GM12891 (cell line): ENCODE measurements at places on chromosomes 7 and 10.

- no peak for DNase-seq
These were observed 34.2 kb downstream of the PUS7 start for GRCh38 chr7:105487579-105488571.

GRCh38 chr10:58210160-58210559 is 57.5 kb downstream of the IPMK start:
- DNase-seq = no peak

GRCh38 chr10:13219685-13220670 is 14.2 kb downstream of the UCMA start:
- DNase-seq = no peak

GRCh38 chr7:742791-743190 is 15.7 kb upstream of the PRKAR1B start:
- DNase-seq = no peak

- no peak for DNase-seq
These were observed 287.0 kb downstream of the TCF7L2 start for GRCh38 chr10:113236998-113237397.

GRCh38 chr7:8200316-8200715 is 61.7 kb downstream of the ICA1 start:
- no peak for DNase-seq

DNA sequence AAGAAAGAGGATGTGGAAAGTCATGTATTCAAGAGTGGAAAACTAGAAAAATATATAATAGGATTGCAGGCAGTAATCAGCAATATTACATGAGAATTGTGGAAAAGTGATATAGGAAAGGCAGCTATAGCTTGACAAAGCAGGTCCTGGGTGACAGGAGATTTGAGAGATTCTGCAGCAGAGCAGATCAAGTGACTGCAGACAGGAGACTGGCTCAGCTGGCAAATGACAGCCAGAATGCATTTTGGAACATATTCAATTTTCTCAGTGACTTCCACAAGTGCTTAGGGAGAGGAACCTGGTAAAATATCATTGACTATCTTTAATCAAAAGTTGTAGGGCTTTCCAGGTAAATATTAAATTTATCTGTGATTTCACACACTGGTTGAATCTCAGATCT is 260.5 kb upstream of the CACNA2D1 start:
- DNase-seq = no peak

DNA sequence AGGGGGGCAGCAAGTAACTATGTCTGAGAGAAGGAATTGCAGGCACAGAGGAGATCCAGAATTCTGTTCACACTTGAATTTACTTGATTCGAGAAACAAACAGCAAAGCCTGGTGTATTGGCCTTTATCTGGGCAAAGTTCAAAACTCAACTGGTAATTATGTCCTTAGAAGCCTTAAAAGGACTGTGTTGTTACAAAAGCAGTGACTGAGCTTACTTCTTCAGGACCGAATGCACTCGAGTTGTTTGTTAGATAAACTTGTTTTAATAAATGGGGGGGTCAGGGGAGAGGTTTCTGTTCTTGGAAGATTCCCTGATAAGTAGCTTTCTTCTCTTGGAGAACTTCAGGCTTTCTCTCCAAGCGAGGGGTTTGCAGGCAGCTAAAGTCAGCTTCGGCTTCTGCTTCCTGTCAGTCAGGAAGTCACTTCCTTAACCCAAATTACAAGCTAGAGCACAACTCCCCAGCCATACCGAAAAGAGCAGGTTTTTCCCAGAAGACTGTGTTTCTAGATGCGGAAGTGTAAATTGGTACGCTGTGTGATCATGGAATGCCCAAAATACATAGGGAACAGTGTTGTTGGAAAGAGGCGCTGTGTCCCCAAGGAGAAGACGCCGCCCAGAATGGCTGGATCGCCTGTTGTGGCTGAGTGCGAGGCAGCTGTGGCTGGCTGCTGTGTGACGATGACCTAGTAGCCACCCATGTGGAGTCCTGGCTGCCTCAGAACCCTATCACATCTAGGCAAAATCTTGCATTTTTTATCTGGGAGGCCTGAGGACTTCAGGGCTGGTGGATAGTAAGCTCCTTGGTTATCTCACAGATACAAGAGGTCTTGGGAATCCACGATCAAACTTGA is 110.4 kb downstream of the TCF7L2 start:
- DNase-seq = no peak

DNA sequence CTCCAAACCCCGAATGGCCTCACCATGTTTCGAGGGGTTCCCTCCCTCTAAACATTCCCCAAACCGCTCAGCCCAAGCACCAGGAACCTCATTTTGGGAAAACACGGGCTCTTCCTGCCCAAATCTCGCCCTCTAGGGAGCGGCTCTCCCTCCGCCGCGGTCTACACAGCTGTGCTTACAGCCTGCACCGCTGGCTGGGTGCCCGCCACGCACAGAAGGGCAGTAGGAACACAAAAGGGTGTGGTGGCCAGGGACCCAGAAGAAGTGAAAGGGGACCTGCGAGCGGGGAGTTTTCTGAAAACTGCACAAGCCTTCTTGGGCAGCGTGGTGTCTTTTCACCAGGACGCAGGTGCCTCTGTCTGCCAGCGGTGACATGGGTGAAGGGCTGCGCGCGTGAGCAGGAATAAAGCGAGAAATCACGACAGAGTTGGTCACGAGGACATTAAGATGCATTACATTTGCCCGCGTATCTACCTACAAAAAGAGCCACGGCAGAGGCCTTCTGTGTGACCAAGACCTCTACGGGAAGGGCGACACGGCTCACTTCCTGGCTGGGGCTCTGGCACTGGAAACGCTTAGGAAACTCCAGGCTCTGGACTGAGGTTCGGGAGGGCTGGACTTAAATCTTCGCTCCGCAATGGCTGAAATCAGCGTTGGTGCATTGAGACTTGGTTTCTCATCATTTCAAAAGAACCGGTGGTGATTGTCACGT is 171.7 kb downstream of the LSM5 start:
- no peak for DNase-seq

GRCh38 chr7:145105561-145105960 is 269.7 kb upstream of the TPK1 start:
- no peak for DNase-seq

- DNase-seq = no peak
These were observed 337.8 kb downstream of the PARD3 start for GRCh38 chr10:34477249-34477648.

- no peak for DNase-seq
These were observed 48.9 kb upstream of the HELLS start for GRCh38 chr10:94496646-94497045.

DNA sequence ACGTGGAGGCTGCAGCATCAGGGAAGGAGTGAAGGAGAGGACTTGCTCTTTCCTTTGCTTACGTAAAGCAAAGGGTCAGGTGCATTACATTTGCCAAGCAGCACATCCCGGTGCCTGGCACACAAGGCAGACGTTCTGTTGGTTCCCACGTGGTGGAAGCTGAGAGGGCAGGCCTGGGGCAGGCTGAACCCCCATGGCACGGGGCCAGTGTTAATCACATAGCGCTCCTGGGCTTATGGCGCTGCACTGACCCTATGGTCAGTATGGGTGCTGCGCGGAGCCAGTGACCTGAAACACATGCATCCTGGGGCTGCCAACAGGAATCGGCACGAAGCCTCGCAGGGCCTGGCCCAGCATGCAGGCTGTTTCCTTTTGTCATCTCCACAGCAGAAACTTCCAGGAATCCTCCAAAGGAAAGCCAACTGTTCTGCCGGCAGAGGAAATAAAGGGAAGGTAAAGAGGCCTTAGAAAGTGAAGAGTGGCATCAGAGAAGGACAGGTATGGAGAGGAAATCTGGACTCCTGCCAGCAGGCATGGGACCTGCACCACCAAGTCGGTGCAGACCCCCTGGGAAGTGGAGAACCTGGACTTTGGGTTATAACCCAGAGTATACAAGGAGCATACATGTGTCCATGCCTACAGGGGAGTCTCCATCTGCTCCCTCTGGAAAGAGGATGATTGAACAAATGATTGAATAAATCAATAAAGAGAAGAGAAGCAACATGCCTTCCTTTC is 560.2 kb downstream of the TCERG1L start:
- no peak for DNase-seq

DNA sequence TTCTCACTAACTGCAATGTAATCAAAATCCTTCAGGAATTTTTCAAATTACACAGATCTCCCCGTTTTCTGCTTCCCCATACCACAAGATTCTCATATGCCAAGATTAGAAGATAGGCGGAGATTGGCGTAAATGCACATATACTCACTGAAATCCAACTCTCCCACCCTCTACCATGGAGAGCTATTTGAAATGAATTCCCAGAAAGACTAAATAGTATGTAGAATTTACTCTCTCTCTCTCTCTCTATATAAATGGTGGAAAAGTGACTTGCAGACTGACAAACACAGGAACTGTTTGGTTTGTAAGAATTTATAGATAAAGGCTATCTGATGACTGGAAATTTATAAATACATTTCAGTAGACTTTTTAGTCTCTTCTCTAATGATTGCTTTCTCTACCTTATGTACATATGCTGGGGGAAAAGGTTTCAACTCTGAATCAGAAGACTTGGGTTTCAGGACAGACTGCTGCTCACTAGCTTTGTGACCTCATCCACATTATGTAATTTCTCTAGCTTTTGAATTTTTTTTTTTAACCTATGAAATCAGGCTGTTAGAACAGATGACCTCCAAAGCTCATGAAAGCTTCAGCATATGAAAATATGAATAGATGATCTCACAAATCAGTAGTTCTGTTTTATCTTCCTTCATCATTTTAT is 67.8 kb upstream of the CSTF2T start:
- DNase-seq = no peak

- peak; percentile 60 for DNase-seq
These were observed 258.6 kb downstream of the PAXIP1 start for GRCh38 chr7:154744256-154744860.

GRCh38 chr7:80711531-80711930 is 73.1 kb downstream of the CD36 start:
- DNase-seq = no peak

- DNase-seq = no peak
These were observed 201.9 kb downstream of the MALRD1 start for GRCh38 chr10:19250546-19250945.

DNA sequence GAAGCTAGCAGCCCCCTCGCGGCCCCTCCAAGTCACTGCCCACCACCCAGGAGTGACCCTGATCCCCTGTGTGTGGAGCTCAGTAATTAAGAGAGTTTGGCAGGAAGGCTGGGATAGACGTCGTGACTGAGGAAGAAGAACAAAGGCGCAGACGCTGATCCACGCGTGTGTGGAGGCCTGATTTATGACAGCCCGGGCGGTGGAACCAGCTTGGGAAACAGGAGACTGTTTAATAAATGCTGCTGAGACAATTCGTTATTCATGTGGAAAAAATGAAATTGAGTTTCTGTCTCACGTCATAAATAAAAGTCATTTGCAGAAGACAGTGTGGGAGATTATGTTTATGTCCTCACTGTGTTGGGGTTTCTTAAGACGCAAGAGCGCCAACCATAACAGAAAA is 130.8 kb downstream of the ELFN1 start:
- no peak for DNase-seq
